HFFc6 (cell line): ENCODE measurements at places on chromosomes 3 and 15. TPM values are rescaled to one million over a fixed set of nuclear protein-coding genes. Genes with fewer than 3 reads are reported as not detected.

Gene IMPDH2
- total RNA-seq, result 196 to 247 TPM (median 204 TPM) in 3 replicates

Gene CHRFAM7A
- not detected in 3 replicates for total RNA-seq

Gene LIPH
- total RNA-seq, result 0.16 to 1.6 TPM (median 1.3 TPM) in 3 replicates

Gene ATP13A4
- not detected in 3 replicates for total RNA-seq

Gene BTBD1
- total RNA-seq, result 73.0 to 75.1 TPM (median 74.8 TPM) in 3 replicates

Gene DNAJB11
- total RNA-seq, result 75.0 to 80.9 TPM (median 79.2 TPM) in 3 replicates

Gene CEMIP
- total RNA-seq, result 4.8 to 52.0 TPM (median 17.0 TPM) in 3 replicates

Gene MKRN2OS
- total RNA-seq, result not detected in 3 replicates

GRCh38 chr3:173789530-173790162 is 392.1 kb downstream of the NLGN1 start:
- DNase-seq, result no peak

DNA sequence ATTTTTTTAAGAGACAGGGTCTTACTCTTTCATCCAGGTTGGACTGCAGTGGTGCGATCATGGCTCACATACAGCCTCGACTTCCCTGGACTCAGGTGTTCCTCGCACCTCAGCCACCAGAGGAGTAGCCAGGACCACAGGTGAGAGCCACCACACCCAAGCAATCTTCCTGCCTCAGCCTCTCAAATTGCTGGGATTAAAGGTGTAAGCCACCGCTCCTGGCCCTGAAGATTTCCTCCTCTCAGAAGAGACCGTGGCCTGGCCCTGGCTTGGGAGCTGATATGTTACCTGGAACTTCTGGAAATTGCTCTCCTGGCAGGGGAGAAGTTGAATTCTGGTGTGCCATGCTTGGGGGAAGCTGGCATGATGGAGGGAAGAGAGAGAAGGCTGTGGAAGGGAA is 36.2 kb downstream of the PPCDC start:
- no peak for DNase-seq

GRCh38 chr3:7953449-7954014 is 548.1 kb upstream of the LMCD1 start:
- DNase-seq, result no peak

- peak; percentile 50 for DNase-seq
These were observed 472.8 kb upstream of the KCNMB2 start for GRCh38 chr3:178063461-178063860.

GRCh38 chr15:48647962-48648361 is 2.5 kb upstream of the FBN1 start:
- DNase-seq, result peak; percentile 70

DNA sequence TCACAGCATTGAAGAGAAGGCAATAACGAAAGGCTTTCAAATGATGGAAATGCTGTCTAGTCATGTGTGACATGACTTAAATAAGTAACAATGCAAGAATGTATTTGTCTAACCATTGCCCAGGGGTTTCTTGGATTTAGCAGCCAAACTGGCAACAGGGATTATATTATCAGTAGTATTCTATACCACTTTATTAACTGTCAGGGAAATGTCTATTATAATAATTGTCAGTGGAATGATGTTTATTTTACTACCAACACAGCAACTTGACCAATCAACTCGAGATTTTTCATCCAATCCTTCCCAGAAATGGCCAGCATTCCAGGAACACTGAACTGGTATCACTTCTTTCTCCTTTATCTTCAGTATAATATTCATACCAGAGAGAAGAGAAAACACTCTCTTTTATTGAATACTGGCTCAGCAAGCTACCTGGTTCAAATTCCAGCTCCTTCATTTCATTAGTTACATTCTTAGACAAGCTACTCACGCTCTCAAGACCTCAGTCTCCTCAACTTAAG is 66.2 kb downstream of the FOXP1 start:
- no peak for DNase-seq

DNA sequence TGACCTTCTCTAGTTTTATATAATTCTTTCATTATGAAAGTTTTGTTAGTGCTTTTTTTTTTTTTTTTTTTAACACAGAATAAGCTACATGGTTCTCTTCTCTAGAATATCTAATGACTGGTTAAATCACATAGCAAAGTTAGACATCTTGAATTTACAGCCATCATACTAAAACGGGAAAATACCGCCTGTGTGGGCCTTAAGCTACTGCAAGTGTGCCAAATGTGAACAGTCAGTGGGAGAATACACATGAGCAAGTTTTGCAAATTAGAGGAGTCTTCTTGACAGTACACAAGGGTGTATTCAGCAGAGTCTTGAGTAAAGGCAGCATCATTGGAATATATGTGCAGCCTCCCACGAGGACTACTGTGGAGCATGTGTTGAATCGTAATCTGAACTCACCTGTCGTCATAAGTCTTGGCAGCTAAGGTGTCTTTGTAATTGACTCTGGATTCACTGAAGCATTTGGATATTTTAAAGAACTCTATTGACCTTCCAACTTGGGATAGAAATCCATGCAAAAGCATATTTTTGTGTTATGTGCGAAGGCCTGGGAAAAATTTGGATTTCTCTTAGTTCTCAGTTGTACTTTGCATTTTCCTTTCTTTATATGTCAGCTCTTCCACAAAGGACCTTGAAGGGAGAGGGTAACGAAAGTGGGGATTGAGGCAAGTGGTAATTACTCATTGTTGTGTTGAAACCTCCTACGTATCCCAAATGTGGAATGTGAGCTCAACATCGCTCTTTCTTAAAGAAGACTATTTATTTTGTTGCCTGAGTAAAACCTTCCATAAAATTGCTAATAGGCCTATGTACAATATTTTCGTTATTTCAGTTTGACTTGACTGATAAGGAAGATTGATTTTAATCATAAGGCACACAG is 117.4 kb downstream of the ATG7 start:
- DNase-seq, result peak; percentile 9

- DNase-seq, result no peak
These were observed 6.5 kb downstream of the GNB5 start for GRCh38 chr15:52184721-52185120.

- DNase-seq, result no peak
These were observed 97.0 kb downstream of the ARRDC4 start for GRCh38 chr15:98057453-98057852.

GRCh38 chr15:31934821-31935220 is 95.5 kb upstream of the CHRNA7 start:
- DNase-seq, result no peak

DNA sequence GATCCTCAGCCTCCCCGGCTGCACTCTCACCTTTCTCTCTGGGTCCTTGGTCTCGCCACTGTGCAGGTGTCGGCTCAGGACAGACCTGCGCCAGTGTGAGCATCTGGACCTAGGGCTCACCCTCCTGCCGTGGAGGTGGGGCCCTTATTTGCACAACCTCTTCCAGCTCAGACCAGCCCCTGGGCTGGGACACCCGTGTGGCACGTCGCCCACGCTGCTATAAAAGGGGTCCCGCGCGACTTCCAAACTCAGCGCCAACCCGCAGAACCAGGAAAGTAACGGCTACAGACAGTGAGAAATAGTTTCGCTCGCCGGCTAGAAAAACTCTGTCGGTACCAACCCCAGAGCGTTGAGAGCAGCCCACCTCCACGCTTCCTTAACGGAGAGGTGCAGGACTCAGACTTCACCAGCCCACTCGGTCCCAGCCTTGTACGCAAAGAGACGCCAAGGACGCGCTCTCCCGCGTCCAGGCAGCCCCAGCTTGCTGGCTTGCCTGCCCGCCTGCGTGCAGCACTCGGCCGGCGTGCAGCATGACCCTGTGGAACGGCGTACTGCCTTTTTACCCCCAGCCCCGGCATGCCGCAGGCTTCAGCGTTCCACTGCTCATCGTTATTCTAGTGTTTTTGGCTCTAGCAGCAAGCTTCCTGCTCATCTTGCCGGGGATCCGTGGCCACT is at the start of the genes DUOX2 and DUOXA2:
DUOX2 (minus strand) TSS at position 97 of the 675 bp plus-strand sequence. CDS start 761 bp downstream, outside the sequence.
DUOXA2 (plus strand) TSS at position 251 of the 675 bp plus-strand sequence; CDS start at position 531, 280 bp downstream.
- no peak for DNase-seq

- DNase-seq, result peak; percentile 59
These were observed 7.1 kb upstream of the TTC14 start for GRCh38 chr3:180594631-180595558.

GRCh38 chr3:25631989-25632388 is 32.7 kb downstream of the TOP2B start:
- DNase-seq, result no peak

DNA sequence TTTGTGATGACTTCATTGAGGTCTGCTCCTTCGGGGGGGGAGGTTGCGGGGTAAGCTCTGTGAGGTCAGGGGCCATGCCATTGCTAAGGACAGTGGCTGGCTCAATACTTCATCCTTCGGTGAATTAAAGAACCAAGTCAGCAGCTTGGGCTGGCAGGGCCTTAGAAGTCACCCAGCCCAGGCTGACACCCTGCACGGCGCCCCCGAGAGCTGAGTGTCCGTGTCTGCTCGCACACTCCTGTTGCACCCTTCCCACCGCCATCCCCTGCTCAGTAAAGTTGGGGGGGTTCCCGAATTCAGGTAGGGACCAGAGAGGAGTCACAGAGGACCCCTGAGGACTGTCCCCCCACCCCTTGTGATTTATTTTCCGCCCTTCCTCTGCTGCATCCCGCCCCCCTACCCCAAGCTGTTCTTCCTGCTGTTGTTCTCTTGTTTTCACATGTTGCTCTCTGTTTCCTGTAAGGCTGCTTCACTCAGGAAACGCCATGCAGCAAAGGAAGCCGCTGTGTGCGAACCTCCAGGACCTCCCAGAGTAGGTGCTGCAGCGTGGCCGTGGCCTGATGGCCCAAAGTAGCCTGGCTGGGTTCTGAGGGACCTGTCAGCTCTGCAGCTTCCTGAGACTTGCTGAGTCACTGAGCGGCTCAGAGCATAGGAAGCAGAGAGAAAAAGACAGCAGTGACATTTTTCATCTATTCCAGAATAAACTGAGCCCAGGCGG is 14.4 kb downstream of the EFCC1 start:
- no peak for DNase-seq

- DNase-seq, result no peak
These were observed 46.6 kb downstream of the SMAD6 start for GRCh38 chr15:66748708-66749035.

GRCh38 chr3:100777271-100777670 is 68.0 kb downstream of the TFG start:
- peak; percentile 52 for DNase-seq

GRCh38 chr3:193895409-193895808 is 240.5 kb upstream of the HES1 start:
- no peak for DNase-seq

- DNase-seq, result no peak
These were observed 33.7 kb upstream of the TMC3 start for GRCh38 chr15:81407718-81408117.

- DNase-seq, result peak; percentile 46
These were observed 38.9 kb downstream of the RYK start for GRCh38 chr3:134211797-134212196.

DNA sequence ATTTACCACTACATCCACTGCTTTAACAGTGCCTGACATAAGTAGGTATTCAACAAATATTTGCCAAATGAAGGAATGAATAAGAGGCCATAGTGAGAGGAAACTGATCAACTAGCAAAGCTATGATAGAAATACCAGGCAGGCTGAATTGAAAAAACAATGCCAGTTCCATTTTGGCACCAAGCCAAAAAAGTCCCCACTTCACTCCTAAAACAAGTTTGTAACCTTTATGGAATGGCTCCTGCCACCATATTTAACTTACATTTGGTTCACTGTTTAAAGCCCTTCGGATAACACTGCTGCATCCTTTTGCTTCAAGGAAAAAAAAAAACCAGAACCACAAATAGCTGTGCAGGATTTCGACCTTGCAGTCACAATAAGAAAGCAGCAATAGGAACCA is 166.1 kb downstream of the FRMD5 start:
- DNase-seq, result no peak

- peak; percentile 29 for DNase-seq
These were observed 261.6 kb upstream of the LMCD1 start for GRCh38 chr3:8239718-8240695.
